NCI-H1105 treated with DMSO at 0.1 percent for 48 hours (cell line): ENCODE measurements at places on chromosomes 1 and 21.

GRCh38 chr1:201702936-201703335 lies 126.0 kb upstream of the IPO9 start:
- DNase-seq: peak; percentile 98

DNA sequence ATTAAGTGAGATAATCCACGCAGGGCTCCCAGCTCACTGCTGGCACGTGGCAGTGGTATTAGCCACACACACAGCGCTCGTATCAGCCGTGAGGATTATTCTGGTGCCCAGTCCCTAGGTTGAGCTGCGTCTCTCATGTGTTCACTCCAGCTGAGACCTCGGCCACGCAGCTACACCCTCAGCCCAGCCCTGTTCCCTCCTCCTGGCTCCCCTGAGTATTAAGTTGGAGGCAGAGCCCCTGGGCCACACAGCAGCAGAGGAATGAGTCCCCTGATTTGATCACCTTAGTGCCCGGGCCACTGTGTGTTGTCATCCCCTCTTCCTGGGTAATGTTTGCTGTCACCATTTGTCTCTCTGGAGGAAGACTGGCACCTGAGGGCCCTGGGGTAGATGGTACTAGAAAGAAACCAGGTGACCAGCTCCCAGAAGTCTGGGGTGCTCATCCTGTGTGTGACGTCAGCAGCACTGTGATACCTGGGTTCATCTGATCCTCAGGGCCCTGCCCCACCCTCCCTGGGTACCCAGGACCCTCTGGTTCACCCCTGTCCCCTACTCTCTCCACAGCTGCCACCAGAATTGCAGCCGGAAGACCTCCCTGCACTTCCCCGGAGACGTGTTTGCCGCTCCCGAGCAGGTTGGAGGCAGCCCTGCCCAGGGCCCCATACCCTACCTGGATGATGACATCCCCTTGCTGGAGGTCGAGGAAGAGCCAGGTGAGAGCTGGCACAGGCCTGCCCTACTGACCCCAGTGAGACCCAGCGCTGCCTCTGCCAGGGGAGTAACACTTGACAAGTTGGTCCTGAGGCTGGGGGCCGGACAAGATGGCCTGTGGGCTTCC lies 40.1 kb downstream of the DISP3 start:
- no peak for DNase-seq

GRCh38 chr1:185054365-185055060 lies 9.2 kb downstream of the RNF2 start:
- no peak for DNase-seq

DNA sequence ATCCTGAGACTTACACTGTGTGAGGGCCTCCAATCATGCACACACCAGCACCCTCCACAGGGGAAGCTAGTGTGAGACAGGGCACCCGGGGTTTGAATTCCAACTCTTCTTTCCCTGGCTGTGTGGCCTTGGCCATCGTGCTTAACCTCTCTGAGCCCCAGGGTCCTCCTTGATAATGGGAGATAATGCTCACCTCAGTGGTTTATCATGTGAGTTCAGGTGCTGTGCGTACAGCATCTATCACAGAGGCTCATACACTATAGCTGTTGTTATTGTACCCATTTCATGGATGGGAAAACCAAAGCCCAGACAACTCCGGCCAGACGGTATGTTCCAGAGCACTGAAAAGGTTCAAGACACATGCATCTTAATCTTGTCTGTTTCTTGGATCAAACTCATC lies 16.0 kb upstream of the UBXN10 start:
- no peak for DNase-seq

DNA sequence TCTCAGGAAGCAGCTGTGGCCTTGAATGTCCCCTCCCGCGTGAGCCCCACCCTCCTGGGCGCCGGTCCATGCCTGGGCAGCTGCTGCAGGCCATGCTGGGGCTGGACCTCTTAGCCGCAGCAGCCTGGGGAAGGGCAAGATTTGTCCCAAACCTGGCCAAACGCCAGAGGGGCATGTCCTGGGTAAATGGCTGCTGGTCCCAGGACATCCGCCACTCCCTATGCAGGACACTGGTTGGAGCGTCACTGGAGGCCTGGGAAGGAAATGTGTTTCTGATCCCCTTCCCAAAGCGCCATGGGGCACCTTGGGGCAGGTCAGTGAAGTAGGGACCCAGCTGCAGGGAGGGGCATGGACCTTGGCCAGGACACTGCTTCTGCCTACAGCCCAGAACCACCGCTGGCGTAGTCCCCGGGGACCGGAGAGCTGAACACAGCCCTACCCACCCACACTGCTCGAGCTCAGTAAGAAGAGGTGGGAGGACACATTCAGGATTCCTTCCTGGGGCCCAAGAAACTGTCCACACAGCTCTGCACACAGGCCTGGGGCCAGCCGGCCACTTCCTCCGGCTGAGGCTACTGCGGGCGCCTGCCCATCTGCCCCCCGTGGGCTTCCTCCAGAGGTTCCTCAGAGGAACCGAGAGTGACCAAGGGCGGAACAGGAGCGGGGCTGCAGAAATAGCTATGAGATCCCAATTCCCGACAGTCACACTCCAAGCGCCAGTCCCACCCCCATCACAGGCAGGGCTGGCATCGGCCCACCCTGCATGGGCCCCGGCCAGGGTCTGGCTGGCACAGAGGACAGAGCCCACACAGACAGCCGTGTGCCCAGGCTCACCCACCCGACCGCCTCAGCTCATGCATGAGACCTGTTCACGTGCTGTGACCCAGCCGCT lies 10.8 kb upstream of the PLEKHG5 start:
- no peak for DNase-seq

DNA sequence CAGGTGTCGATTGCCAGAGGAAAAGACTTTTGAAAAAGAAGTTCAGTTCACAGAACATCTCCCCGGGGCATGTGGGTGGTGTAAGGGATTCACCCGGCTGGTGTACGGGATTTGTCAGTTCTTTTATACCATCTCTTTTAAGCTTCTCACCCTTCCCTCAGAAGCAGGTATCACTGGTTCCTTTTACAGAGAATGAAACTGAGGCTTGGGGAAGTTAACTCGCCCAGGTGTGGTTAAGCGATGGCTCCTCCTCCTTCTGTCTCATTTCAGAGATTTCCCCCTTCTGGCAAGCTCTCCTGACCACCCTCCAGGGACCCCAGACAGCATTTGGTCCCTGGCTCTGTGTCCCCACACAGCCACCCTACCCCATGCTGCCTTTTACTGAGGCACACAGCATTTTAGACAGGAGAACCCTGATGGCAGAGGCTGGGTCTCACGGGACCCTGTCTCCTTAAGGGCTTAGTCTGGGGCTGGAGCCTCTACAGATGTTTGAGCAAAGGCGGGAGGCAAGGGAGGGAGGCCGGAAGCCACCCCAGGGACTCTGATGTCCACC lies 2.8 kb upstream of the ECE1 start:
- no peak for DNase-seq

GRCh38 chr1:184002071-184002470 lies 35.5 kb downstream of the COLGALT2 start:
- DNase-seq: no peak

DNA sequence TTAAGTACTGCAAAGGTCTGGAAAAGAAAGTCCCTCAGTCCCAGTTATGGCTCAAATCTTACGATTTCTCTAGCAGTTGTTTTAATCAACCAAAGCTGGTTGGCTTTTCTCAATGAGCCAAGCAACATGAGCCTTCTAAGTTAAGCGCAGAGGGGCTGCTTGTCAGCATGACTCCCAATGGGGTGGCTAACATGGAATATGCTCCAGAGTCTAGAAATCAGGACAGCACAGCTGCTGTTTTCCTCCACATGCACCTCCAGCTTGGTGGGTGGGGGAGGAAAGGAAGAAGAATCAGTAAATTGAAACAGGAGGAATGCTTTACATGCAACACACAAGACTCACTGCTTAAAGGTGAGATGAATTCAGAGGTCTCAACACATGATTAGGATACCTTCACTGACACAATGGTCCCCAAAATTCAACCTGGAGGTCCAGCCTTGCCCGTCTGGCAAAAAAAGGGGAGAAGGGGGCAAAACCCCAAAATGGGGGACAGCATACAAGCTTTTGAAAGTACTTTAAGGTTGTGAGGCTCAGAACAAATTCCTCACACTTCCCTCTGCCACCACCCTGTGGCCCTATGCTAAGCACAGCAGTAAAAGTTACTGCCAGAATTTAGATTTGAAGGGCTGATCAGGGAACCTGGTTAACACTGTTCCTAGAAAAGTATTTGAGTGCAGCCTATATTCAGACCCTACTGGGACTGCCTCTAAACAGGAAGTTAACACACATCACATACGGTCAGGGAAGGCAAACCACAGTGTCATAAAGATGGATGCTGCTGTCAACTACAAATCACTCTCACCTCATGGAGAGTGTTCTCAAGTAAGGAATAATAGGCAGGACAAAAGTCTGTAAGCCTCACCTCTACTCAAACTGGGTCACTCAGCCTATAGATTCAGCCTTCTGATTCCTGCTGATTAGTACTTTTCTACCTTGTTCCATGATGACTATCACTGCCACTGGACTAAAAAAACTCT lies 2.6 kb downstream of the GATAD2B start:
- DNase-seq: no peak

DNA sequence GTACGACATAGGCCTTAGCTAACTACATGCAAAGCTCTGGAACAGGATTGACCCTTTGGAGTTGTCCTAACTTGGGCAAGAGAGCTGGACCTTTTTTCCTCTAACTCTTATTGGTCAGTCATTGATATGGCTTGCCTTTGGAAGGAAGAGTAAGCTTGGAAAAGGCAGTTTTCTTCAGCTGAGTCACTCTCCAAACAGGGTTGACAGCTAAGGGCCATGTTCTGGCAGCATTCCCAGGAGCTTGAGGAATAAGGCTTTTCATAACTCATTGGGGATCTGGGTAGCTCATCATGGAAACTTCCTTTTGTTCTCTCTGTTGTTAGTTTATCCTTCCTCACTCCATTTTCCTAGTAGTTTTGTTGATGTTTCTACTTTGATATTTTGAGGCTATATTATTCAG lies 14.5 kb upstream of the ERRFI1 start:
- DNase-seq: peak; percentile 56

DNA sequence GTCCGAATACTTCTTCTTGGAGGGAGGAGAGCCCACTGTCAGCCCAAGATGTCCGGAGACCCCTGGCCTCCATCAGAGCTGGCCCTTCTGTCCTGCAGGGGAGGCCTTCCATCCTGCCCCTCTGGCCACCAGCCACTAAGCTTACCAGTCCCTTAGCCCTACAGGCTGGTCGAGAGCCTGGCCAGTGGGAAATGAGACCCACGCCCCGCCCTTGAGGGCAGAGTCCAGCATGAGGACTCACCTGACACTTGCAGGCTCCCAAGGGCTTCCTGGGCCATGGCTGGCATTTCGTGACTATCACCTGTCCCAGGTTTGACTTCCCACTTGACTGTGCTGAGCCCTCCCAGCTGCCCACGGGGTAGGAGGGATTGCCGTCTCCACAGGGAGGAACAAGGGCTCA lies 361.8 kb upstream of the VAMP3 start:
- DNase-seq: no peak

GRCh38 chr1:70109241-70109640 lies 96.1 kb downstream of the LRRC40 start:
- no peak for DNase-seq

- no peak for DNase-seq
These were observed 305.9 kb upstream of the USP25 start for GRCh38 chr21:15423676-15424445.

GRCh38 chr1:243729956-243730355 lies 120.1 kb downstream of the AKT3 start:
- DNase-seq: no peak

DNA sequence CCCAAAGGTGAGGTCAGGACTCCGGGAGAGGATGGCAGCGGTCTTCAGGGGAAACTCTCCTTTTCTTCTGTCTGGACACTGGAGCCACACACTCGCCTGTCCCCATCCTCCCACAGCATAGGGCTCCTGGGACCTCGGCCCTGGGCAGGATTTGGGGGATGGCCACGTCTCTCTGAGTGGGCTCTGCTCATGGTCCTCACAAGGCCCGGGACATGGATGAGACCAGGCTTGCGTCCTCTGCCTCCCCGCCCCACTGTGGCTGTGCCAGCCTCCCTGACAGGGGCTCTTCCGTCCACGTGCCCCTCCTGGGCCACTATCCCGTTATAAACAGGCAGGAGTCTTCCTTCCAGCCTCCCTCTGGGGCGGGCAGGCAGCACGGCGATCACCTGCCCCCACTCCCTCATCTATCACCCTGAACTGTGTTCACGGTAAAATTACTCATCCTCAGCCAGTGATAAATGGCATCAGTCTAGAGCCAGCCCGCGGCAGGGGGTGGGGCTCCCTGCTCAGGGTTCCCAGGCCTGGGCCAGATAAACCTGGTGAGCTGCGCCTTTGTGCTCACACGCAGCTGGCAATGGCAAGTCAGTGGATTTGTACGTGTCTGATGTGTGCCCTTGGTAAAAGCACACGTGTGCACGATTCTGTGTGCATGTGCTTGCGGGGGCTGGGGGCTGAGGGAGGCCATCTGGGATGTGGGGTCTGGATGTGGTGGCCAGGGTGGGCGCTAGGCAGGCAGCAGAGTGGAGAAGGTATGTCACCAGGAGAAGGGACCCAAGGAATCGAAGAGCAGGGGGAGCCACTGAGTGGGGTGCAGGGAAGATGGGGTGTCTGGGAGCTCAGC lies 12.6 kb upstream of the SAMD11 start:
- no peak for DNase-seq

- no peak for DNase-seq
These were observed 216.9 kb downstream of the NUF2 start for GRCh38 chr1:163538667-163539066.

GRCh38 chr1:54376430-54377039 lies 29.7 kb downstream of the SSBP3 start:
- DNase-seq: no peak

DNA sequence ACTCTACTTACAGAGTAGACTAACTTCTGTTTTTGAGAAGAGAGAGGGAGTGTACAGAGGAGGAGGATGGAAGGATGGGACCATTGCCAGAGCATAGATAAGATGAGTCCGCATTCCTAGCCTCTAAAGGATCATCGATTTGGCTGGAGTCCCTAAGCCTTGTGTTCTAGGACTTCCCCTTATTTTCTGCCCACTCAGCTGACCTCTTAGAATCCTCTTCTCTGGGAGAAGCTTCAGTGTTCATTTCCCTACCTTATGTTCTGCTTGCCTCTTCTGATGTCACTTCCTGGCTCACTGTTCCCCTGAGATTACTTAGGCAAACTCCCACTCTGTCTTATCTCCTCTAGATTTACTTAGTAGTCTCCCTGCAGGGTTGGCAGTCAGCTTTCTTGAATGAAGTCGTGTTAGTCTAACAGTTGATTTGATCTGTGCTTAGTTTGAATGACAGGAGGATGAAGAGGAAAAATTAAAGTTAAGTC lies 156.7 kb downstream of the SYT2 start:
- DNase-seq: no peak

GRCh38 chr1:64410217-64410616 lies 59.7 kb upstream of the CACHD1 start:
- DNase-seq: no peak

GRCh38 chr1:19533626-19534025 lies 48.3 kb upstream of the CAPZB start:
- DNase-seq: no peak

- no peak for DNase-seq
These were observed 147.4 kb upstream of the COL6A1 start for GRCh38 chr21:45834026-45834715.

DNA sequence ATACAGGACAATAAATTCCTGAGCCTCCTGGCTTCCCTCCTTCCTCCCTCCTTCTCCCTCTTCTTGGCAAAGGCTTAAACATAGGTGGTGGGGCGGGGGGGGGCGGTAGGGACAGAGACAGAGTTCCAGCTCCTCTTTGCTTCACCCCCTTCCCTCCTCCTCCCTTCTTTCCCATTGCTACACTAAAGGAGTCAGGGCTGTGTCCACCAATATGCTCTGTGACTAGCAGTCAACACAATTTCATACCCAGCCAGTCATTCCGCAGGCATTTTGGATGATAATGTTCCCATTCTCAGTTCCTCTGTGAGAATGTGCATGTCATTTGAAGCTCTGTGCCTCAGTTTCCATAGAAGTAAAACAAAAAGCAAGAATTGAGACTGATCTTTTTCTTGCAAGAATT lies 1.7 kb downstream of the LMOD1 start:
- no peak for DNase-seq
